NCI-H748 treated with DMSO at 0.1 percent for 48 hours (cell line): ENCODE measurements at places on chromosomes 3 and 15.

- no peak for DNase-seq
These were observed 41.9 kb upstream of the TRA2B start for GRCh38 chr3:185979721-185980121.

DNA sequence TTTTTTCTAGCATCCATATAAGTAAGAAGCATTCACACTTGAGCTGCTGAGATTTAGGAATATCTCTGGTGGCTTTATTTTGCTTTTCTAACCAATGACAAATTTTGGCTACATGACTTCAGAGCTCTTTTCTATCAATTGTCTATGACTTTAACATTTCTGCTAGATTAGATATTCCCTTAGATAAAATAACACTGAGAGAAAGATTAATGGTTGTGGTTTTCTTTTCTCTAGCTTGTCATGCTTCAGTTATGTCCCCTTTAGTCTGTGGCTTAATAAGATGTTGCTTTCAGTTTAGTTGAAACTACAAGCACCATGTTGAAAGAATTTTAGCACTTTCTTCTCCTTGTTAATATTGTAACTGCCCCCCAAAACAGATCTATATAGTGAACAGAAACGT, 665.6 kb upstream of the CCDC54 start:
- no peak for DNase-seq

GRCh38 chr3:19013879-19014278, 134.4 kb upstream of the KCNH8 start:
- no peak for DNase-seq

- no peak for DNase-seq
These were observed 42.6 kb downstream of the ADAMTS9 start for GRCh38 chr3:64645243-64645642.

- no peak for DNase-seq
These were observed 115.6 kb downstream of the FNDC3B start for GRCh38 chr3:172154768-172155664.

- DNase-seq = no peak
These were observed 172.0 kb downstream of the VPS13C start for GRCh38 chr15:61888074-61888780.

- DNase-seq = no peak
These were observed 54.4 kb downstream of the ATP1B3 start for GRCh38 chr3:141930801-141931200.

GRCh38 chr3:10504171-10505049, 976 bp downstream of the ATP2B2 start:
- no peak for DNase-seq

- DNase-seq = no peak
These were observed 517.6 kb upstream of the ROBO1 start for GRCh38 chr3:80285388-80285787.
